ENCODE measurements at places on chromosomes 5 and 9.

DNA sequence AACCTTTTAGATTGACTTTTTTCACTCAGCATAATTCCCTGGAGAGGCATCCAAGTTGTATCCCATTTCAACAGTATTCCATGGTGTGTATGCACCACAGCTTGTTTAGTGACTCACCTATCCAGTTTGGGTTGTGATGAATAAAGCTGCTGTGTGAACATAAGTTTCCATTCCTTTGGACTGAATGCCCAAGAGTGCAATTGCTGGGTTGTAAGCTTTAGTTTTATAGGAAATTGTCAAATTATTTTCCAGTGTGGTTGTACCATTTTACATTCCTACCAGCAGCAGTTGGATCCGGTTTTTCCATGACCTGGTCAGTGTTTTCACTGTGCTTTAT, 60.9 kb upstream of the TMED7 start:
- DNase-seq, result no peak

DNA sequence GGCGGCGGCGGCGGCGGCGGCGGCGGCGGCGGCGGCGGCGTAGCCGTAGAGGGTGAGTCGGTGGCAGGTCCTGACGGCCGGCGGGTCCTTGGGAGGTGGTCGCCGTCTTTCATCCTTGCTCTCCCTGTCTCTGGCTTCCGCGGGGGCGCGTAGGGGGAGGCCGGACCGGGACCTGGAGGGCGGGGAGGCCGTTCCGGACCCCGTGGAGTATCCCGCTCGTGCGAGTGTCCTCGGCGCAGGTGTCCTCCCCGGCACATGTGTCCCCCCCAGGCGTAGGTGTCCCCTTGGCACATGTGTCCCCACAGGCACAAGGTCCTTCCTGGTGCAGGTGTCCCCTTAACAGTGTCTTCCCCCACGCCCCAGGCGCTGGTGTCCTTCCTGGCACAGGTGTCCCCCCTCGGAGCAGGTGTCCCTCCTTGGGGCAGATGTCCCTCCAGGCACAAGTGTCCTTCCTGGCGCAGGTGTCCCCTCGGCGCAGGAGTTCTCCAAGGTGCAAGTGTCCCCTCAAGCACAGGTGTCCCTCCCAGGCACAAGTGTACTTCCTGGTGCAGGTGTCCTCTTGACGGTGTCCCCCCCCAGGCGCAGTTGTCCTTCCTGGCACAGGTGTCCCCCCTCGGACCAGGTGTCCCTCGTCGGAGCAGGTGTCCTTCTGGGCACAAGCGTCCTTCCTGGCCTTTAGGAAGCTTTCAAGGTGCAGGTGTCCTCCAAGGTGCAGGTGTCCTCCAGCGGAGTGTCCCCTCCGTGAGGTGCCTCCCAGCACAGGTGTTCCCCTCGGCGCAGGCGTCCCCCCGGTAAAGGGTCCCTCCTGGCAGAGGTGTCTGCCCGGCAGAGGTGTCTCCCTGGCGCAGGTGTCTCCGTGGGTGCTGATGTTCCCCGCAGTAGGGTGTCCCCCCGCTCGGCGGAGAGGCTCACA, 519 bp downstream of the EXOC3 start:
- DNase-seq, result no peak

DNA sequence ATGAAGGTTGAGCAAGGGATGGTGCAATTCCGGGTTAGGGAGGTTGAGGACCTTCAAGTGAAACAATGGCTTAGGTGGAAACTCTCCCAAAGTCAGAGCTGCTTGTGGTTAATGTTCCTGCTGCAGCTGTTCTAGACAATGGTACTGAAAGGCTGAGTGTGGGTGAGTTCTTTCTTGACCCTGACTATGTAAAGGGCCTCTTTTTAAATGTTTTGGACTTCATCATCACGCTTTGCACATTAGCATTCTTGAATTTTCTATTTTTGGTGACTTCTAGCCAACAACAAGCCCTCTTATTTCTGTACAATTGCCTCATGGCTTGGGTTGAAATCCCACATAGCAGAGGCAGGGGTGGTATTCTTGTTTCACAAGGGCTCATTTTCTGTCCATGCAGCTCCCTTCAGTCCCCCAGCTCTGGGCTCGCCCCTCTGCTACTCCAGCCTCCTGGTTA, 136.3 kb upstream of the ANKRD55 start:
- DNase-seq, result no peak

- peak; percentile 64 for DNase-seq
These were observed 18.4 kb upstream of the F2RL2 start for GRCh38 chr5:76641514-76642120.

DNA sequence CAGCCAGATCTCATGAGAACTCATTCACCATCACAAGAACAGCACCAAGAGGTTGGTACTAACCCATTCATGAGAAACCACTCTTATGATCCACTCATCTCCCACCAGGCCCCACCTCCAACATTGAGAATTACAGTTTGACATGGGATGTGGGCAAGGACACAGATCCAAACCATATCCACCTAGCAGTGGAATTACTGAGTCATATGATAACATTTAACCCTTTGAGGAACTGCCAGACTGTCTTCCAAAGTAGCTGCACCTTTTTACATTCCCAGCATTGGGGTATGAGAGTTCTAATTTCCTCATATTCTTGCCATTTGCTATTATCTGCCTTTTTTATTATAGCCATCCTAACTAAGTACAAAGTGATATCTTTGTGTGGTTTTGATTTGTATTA, 51.9 kb downstream of the CTNNA1 start:
- no peak for DNase-seq

DNA sequence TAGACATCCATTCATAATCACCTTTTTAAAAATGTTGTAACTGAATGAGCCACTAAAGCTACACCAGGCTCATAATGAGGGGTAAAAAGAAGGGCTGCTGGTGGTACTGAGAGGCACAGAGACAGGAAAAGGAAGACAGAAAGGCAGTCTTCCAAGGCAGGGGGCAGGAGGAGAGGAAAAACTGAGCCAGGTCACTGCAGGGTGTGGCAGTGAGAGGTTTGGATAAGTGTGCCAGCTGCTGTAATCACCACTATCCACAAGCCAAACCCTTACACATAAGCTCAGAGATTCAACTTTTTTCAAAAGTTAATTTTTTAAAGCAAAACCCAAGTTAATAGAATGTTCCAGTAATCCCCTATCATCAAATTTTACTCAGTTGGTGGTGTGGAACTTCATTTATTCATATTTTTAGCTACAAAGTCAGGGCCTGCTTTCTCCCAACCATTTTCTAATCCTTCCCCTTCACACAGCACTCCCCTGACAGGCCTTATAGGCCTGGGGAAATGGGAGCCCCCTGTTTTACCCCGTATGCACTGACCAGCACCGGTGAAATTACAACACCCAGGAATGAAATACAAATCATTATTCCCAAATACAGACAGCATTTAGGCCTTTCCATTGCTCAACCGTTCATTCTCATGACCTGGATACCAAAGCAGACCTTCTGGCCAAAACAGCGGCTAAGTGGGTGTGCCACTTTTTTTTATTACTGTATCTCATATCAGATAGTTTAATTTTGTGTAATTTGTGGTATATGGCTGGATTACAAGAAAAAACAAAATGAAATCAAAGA, 76.3 kb downstream of the EFNA5 start:
- DNase-seq, result no peak

- DNase-seq, result peak; percentile 34
These were observed 246.6 kb upstream of the ANKRD55 start for GRCh38 chr5:56479696-56480077.

GRCh38 chr5:122078116-122079110, at the start of gene LOX:
Gene LOX, minus strand, starts transcription at chr5:122078259. Its CDS starts 274 bp downstream, at chr5:122077985.
- no peak for DNase-seq

DNA sequence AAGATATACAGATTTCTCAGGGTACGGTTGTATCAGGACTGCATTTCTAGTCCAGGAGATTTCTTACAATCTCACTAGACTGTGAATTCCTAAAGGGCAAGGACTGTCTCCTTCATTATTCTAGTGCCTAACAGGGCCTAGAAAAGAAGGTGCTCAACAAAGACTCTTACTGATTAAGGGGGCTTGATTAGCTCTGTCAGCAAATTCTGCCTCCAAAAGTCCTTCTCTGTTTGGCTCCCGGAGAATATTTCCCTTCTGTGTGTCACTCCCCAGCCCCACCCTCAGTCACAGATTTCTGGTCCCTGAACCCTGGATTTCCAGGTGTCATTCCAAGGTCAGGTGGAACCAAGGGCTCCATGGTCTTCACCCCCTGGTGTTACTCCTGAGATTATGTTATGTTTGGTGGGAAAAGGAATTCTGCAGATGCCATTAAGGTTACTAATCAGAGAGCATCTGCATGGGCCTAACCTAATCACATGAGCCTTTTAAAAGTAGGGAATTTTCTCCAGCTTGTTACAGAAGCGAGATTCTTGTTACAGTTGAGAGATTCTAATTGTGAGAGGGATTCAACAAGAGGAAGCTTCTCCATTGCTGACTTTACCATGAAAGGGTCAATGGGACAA, 167.7 kb upstream of the LHFPL2 start:
- DNase-seq, result no peak

DNA sequence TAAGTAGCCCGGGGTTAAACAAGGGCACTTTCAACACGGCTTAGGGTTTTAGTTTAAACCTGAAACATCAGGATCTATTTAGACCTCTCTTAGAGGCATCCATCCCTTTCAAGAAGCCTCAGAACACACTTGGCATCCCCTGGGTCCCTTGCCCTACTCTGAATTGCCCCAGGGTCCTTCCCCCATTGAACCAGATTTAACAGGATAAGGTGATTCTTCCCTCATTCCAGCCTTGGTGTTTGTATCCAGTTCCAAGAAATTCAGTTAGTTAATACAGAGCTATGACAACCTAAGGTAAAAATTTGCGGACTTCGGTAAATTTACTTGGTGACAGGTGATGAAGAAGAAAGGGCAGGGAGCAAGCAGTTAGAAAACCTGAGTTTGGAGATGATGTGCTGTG, 35.8 kb upstream of the GLIS3 start:
- DNase-seq, result no peak

GRCh38 chr5:77882670-77883257, 106.6 kb upstream of the TBCA start:
- no peak for DNase-seq

DNA sequence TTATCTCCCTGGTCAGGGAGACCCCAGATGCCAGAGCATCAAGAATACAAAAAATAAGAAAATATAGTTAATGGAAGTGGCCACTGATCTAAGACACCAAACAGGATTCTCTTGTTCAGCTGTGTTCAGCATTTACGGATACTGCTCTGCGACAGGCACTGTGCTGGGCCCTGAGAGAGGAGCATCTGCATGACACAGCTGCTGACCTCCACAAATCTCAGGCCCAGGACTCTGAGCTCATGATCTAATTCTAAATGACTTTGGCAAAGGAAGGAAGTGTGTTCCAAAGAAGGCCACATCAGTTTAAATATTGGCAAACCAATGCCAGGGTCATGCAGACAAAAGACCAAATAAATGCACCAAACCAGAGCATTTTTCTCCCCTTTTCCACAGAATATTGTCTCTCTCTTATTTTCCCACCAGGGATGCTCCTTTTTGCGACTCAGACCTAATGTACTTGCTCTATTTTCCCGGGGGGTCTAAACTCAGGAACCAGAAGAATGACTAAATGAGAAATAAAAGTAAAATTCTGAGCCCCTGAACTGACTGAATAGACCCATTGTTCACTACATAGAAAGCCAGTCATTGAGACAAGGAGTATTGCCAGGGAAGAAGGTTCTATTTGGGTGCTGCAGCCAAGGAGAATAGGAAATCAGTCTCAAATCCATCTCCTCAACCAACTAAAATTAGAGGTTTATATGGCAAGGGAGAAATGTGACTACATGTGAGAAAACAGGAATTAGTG, 1.4 kb upstream of the AGGF1 start:
- peak; percentile 85 for DNase-seq

DNA sequence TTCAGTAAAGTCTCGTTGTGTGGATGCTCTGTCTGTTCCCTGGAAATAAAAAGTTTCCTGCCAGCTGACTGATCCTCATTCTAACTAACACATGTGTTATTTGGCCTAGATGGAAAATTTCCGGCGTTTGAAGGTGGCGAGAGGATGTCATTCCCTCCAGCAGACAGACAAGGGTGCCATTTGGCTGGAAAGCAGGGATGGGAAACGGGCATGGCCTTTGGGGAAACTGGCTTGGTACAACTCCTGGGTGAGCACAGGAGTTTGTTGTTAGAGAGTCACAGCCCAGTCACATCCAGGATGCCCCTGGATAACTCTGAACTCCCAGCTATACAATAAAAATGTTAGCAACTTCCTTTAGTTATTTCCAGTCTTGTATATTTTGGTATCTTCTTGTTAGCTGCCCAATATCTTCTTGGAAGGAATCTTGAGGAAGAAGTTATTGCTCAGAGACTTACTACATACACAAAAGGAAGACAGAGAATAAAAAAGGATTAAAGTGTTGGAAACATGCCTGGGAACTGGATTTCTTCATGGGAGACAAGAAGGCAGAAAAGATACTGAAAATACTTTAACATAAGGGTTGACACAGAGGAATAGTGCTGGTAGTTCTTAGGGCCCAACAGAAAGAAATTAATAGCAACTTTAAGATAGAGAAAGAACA, 41.9 kb downstream of the TEK start:
- DNase-seq, result no peak

DNA sequence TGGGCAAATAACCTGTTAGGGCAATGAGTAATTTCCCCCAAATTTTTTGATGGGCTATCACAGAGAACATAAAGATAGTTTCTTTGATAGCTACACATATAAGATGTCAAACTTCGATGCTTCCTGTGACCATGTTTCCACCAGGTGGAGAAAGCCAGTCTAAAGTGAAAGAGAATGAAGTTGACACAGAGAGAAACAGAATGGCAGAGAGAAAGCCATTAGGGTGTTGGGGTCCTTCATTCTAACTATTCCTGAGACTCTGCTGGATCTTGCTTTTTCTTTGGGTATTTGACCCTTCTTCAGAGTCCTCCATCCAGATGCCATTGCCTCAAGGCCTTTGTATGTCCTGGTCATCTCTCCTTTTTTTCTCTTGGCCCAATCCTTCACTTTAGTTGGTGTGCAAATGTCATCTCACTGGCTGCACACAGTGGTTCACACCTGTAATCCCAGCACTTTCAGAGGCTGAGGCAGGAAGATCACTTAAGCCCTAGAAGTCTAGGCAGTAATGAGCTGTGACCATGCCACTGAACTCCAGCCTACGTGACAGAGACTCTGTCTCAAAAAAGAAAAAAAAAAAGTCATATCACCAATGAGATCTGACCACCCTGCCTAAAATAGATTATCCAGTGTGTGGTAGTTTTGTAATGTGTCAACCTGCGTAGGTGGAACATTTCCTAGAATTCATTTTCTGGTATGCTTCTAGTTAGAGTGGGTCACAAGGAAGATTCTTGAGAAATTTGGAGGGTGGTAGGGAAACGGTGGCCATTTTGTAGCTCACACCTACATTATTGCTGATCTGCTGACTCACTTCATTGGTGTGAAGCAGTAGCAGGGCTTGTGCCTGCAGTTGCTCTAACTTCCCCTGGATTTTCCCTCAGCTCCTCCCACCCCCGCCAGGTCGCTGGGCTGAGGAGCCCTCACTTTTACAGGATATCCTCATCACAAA, 20.8 kb upstream of the KIF2A start:
- no peak for DNase-seq

GRCh38 chr5:177508221-177508611, 1.4 kb downstream of the DOK3 start:
- DNase-seq, result no peak

GRCh38 chr5:3225201-3225960, 370.3 kb upstream of the IRX1 start:
- no peak for DNase-seq

GRCh38 chr9:126113756-126114408, 212.7 kb upstream of the MVB12B start:
- DNase-seq, result no peak

All from pons (tissue), 1 donor.